ENCODE measurements at places on chromosomes 3 and 15.

DNA sequence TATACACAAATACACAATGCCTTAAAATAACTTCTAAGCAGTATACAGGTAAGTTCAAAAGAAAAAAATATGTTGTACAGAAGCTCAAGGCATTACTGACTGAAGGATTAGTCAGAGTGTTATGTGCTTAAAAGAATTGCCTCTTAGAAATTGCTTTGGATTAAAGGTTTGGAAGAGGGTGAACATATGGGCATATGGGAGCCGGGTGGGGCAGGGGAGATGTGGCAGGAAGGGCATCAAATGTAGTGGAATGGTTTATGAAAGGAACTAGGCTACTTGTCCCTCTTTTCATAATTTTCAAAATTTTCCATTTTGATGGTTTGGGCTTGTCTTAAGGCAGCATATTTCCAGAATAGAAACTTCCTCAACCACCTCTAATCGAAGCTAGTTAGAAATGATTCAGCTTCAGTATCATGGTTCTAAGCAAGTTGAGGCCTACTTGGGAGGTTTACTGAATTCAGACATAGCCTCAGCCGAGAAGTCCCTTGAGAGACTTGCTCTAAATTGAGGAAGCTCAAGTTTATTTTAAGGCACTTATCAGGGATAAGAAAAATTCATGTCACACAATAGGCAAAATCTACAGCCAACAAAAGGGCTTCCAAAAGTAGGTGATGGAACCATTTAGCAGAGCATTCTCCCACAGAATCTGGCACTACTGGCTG lies 10.1 kb upstream of the GOLGB1 start:
- no peak for DNase-seq

- DNase-seq = no peak
These were observed 30.6 kb downstream of the CHDH start for GRCh38 chr3:53815651-53816050.

- no peak for DNase-seq
These were observed 8.0 kb upstream of the CCDC33 start for GRCh38 chr15:74227968-74228722.

GRCh38 chr15:83324799-83325198 lies 40.3 kb upstream of the BNC1 start:
- DNase-seq = no peak

GRCh38 chr3:124764746-124765145 lies 34.5 kb downstream of the UMPS start:
- no peak for DNase-seq

DNA sequence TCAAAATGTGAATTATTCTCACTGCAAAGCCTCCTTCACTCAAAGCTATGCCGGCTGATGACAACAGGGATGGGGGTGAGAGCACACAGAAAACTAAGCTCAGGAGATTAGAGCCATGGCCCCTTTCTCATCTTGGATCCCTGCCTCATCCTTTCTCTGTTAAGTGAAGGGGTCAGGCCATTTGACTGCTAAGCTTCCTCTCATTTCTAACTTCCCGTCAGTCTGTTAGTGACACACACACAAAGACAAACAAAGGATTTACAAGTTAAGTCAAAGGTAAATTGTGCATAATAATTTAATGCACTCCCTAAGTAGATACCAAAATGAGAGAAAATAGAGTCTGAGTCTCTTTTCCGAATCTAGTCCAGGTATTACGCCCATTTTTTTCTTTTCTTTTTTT lies 1.2 kb downstream of the SS18L2 start:
- DNase-seq = no peak
